ENCODE measurements at places on chromosomes 3 and 15. TPM values are rescaled to one million over a fixed set of nuclear protein-coding genes. Genes with fewer than 3 reads are reported as not detected.

DNA sequence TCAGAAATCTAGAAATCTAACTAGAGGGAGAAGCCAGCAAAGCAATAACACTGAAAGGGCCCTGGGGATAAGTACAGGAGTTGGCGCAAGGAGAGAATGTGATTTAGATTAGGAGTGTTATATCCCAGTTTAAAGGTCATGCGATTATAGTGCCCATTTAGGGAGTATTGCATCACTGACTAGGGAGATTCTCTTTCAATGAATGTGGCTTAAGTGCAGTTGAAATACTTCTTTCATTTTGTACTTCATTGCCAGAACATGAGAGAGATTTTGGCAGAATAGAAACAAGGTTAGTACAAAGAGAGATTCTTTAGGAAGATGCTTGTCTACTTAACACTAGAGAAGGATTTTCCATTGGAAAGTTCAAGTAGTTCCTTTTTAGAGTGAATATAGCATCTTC lies 13.9 kb downstream of the ROBO2 start:
- DNase-seq: no peak

DNA sequence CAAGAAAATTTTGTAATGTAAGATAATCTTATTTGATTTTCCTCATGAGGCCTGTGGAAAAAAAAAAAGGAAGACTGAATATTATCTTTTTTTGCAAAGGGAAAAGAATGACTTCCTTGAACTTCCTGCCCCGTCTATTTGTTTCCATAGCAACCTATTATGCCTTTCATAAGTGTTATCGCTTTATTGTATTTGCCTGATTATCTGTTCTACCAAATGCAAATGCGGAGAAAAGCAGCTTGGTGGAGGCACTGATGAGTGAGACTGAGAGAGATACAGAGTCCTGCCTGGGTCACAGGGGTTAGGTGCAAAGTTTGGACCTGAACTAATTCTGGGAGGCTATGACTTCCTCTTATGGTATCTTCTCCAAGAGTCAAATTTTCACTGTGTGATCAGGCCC lies 334.0 kb upstream of the KCNMB2 start:
- no peak for DNase-seq

- no peak for DNase-seq
Observed at GRCh38 chr3:184347321-184348056, 10.1 kb downstream of the FAM131A start.

GRCh38 chr15:43930556-43930955 lies 103.8 kb downstream of the WDR76 start:
- no peak for DNase-seq

Gene CACNA1D
- not detected for total RNA-seq

Gene KBTBD13
- not detected for total RNA-seq

GRCh38 chr3:64816355-64816754 lies 128.6 kb upstream of the ADAMTS9 start:
- DNase-seq: no peak

DNA sequence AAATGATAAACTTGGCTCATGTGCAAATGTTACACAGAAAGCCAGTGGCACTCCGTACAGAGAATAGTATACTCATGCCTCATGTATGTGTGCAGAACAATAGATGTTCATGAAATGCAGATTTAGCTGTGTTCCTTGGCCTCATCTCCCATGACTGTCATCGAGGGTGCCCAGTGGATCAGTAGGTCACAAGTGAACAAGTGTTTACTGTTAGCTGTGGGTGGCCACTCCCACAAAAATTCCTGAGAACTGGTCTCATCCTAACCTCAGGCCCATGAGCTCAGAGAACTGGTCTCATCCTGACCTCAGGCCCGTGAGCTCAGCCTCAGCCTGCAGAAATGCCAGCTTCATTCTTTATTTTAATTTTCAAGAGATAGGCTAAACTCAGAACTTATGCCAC lies 124.1 kb downstream of the GADL1 start:
- no peak for DNase-seq

- peak; percentile 12 for DNase-seq
Observed at GRCh38 chr3:172675441-172676193, 35.2 kb downstream of the NCEH1 start.

- no peak for DNase-seq
Observed at GRCh38 chr3:189787632-189788031, 156.4 kb downstream of the TP63 start.

DNA sequence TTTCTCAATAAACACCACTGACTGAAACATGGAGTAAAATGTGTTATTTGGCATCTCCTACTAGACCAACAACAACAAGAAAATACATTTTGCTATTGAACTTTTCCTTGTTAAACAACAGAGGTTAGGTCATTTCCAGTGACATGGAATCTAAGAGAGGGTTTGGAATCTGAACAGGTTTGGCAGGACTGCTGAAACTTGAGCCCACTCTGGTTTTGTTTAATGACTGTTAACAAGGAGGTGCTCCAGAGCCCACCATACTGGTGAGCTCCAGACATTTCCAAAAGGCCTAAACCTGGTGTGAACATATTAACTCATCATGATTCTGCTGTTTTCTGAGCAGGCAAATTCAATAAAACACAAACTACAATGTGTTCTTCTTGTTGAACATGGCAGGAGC lies 330.7 kb upstream of the TRIM42 start:
- DNase-seq: no peak

Gene RNF111
- total RNA-seq: 25.2 TPM

DNA sequence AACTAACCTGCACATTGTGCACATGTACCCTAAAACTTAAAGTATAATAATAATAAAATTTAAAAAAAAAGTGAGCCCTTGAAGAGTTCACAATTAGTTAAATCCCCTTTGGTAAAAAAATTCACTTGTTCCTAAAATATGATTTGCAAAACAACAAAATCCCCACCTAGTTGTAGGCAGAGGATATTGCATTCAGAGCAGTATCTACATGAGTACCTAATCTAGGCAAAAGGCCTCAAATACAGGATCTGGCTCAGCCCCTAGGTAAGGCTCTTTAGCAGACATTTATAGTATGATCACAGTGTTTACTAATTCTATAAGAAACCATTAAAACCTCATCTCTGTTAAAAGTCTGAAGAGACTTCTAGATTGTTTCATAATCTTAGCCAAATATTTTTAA lies 89.3 kb upstream of the CCDC80 start:
- no peak for DNase-seq

DNA sequence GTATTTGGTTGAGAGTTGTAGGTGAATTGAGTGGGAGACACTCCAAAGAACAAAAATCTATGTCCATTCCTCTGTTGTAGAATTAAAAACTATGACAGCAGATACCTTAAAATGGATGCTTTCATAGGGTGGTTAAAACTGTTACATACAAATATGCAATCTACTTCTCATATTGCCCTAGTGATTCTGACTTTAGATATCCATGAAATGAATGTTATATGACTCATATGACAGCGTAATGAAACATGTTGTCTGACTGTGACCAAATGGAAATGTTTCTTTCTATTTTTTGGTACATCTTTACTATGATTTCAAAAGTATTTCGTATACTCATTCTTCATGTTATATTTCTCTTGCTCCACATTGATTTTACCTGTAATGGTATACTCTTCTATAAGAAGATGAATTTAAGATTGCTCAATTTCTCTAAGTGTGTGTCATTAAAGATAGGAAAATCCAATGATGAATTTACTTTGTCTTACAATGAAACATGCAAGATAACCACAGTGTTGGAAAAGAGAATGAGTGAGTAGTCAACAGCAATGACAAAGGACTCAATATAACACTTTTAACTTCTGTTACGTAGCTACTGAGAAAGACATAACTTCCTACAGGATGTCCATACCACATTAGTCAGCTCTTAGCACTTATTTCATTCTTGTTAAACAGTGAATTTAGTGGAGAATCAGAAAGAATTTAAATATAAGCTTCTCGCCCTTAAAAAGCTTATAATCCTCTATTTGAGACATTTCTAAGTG lies 79.3 kb upstream of the LSAMP start:
- no peak for DNase-seq

DNA sequence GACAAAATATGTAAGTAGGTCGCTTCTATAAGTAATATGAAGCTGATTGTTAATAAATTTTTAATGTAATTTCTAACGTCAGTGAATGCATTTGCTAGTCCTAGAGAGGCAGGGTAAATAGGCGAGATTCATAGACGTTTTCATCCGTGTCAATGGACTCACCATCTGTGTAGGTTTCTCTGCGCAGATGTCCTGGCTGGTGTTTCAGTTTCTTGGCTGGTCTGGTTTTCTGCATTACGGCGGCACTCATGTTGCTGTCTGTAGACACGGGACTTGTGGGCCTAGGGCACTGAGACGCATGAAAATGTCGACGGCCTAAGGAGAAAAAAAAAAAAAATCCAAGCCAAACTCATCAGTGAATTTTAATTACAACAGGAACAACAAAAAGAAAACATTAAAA lies 1153.3 kb downstream of the ROBO1 start:
- no peak for DNase-seq

DNA sequence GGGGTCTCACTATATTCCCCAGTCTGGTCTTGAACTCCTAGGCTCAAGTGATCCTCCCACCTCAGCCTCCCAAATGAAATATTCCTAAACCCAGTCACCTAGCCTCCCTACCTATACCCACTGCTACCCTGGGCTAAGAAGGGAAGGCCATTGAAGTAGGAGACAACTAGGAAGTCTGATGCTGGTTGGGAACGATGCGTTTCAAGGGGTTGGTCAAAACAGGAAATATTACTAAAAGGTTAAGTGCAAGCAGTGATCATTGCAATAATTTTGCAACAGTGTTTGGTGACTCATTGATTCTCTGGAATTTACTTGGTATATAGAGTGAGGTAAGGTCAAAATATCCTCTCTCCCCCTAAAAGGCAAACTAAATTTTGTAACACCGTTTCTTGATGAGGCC lies 4.6 kb upstream of the UQCRC1 start:
- no peak for DNase-seq

DNA sequence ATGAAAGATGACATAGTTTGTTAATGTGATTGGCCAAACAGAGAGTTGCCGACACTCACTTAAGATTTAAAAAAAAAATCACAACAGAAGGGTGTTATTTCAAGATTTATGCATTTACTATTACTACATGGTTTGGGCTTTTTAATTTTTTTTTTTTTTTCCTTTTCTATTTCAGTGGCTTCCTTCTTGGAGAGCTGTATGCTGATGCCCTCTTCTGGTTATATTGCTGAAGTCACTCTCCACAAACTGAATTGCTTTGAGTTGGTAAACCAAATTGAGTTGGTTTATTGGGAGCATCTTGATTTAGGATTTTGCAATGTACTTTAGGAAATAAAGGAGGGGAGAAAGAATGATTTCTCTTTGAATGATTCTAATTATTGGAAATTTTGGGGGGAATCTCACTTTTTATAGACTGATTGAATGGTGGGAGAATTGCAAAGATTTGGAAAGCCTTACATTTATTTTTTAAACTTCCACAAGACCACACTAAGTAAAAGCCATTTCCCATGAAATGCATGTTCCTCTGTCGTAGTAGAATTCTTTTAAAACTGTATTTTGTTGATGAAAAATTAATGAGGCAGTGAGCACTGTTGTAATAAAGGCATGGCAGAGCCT lies 186.6 kb upstream of the FEZF2 start:
- DNase-seq: no peak

DNA sequence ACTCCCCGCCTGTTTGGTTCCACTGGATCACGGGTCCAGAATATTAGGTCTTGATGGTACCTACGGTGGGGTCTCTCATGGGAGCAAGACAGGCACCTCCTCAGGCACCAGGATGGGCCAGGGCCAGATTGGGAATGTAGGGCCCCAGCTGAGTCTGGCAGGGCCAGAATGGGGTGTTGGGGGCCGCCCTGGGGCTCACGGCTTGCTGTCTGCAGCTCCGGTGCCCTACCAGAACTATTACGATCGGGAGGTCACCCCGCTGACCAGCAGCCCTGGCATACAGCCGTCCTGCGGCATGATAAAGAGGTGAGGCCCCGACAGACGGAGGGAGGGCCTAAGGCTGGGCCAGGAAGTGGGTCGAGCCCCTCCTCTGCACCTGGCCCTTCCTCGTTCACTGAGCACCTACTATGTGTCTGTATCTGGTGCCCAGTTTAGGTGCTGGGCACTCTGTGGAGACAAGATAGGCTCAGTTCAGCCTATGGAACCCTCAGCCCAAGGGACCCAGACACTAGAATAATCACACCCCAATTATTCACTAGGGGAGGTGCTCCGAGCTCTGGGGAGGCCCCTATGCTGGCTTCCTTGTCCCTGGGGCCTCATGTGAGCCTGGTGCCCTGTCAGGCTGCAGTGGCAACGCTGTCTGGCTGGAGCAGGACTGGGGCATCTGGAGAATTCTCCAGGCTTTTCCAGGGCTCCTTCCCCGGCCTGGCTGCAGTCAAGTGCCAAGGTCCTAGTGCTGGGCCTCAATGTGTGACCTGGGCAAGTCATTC lies 37.9 kb downstream of the PSTPIP1 start:
- no peak for DNase-seq

- no peak for DNase-seq
Observed at GRCh38 chr3:196754091-196754981, 14.7 kb downstream of the PAK2 start.

- no peak for DNase-seq
Observed at GRCh38 chr3:31955581-31955980, 25.5 kb downstream of the OSBPL10 start.

DNA sequence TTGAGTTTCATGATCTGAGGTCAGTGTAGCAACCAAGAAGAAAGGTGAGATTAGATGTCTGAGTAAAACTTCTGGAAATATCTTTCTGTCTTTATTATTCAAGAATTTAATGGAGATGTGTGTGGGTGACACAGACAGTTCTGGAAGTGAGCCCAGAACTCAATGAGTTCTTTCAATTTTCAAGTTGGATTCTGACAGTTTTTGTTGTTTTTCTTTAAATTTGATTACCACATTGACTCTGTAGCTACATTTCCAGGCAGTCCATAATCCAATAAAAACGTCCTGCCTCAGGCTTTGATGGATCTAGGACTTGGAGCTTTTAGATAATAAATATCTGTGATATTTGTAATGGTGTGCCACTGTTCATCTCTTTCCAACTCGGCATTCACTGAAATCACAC lies 3.9 kb upstream of the PARP14 start:
- DNase-seq: no peak

DNA sequence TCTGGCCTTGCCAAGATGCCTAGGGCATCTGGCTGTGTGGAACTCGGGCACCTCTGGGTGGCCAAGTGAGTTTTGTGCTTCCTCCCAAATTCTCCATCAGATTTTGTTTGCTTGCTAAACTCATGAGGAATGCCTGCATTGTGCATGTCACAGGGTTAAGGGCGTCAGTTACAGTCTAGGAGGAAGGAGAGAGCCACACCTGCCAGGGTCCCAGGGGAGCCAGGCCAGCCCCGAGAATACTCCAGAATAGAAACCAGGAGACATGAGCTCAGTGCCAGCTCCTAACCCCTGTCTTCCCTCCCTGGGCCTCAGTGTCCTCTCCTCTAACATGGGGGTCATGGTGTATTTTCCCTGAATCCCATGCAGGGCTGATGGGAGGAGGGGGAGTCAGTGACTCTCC lies 22.0 kb upstream of the SKOR1 start:
- no peak for DNase-seq

Gene MUC20
- total RNA-seq: 1.6 TPM

Gene CFAP20DC
- total RNA-seq: 0.25 TPM

DNA sequence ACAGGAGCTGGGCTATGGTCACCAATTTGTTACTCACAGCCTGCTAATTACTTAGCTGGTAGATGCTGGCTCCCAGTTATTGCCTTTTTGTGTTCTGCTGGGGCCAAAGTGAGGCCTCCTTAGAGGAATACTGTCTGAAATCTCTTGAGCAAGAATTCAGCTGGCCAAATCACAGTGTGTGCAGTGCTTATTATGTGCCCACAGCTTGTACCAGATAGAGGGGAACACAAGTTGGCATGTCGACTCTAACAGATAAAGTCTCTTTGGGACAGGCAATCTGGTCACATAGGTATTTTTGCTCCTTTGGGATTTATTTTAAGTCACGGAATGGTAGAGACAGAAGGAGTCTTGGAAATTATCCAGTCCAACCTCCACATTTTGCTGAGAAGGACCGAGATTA lies 6.3 kb upstream of the TMEM212 start:
- DNase-seq: no peak

Gene PPIB
- 148 TPM for total RNA-seq

All from CD8-positive, alpha-beta T cell (primary cell).